HEK293T (cell line): ENCODE measurements at places on chromosomes 13 and 19.

DNA sequence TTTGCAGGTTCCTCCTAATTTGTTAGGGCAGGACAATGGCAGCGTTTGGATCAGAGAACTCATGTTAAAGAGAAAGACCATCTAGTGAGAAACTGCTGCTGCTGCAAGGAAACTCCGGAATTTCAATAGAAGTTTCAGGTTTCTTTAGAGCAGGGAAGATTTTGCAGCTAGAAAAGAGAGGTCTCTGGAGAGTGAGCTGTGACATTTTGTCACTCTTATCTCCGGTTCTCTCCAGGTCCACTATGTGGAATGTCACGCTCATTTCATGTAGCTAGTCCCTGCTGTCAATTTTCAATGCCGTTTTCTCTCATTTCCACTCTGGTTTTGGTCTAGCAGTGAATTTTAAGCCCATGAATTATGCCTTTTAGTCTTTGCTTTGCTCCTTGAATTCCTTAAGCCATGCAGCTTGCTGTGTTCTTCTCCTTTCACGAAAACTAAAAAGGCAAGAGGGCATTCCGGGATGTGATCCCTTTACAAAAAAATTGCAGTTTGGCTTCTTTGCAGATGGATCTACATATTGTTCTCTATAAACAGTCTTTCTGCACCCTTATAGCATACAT is 46.7 kb upstream of the POSTN start:
- DNase-seq: no peak

- no peak for DNase-seq
Observed at GRCh38 chr19:50818859-50819472, 4.6 kb downstream of the KLK1 start.

- DNase-seq: no peak
Observed at GRCh38 chr13:44303681-44304432, 69.8 kb upstream of the SERP2 start.

DNA sequence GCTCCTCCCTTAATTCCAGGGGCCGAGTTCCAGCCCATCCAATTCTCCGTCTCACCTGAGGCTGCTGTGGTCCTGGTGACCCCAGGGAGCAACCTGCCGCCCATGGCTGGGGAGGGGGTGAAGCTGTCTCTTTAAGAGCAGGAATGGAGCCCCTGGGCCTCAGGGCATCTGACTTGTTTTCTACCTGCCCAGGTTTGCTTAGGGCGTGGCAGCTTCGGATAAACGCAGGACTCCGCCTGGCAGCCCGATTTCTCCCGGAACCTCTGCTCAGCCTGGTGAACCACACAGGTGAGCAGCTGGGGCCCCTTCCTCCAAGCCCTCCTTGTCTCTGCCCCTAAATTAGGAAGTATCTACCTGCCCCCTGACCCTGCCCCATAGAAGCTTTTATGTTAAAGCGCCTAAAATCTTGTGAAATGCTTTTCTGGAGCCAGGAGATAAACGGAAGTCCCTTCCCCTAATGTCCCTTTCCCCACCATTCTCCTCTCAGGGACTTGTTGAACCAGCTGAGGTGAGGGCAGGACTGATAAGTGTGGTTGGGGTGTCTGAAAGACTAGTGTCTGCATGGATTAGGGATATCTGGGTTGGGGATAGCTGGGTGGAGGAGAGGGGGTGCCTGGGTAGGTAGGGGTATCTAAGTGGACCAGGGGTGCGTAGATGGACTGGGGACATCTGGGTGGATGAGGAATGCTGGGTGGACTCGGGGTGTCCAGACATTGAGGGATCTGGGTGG is 614 bp downstream of the FXYD3 start:
- DNase-seq: no peak

DNA sequence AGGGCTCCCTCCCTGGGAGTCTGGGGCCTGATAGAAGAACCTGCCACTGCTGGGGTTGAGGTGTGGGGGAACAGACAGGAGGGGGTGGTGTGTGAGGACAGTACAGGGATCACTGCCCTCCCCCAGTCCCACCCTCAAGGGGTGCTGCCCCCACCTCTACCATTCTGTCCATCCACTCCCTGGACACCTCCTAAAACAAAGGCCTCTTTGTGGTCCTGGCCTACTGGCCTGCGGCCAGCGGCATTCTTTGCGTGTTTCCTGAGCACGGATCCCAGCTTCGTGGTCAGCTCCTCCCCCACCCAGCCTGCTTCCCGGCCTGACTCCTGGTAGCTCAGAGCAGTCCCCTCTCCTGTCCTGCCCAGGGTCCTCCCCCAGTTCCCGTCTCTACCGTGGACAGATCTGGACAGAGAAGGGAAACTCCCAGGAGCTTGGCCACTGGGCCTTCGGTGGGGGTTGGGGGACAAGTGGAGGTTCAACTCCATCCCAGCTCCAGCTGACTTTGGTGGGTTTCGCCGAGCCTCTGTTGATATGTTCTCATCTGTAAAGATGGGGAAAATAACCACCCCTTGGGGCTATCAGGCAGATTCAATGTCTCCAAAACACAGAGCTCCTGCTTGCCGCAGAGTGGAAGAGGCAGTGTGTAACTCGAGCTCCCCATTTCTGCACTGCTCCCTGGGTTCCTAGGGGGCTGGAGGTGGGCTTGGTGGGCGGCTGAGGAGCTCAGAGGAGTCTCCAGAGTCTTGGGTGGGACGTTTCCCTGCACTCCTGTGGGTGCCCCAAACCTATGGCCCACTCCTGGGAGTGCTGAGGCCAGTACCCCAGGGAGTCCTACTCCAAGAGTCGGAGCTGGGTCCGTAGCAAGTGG is 48.7 kb downstream of the LYL1 start:
- no peak for DNase-seq

- no peak for DNase-seq
Observed at GRCh38 chr13:66087269-66087710, 1142.8 kb downstream of the PCDH9 start.

DNA sequence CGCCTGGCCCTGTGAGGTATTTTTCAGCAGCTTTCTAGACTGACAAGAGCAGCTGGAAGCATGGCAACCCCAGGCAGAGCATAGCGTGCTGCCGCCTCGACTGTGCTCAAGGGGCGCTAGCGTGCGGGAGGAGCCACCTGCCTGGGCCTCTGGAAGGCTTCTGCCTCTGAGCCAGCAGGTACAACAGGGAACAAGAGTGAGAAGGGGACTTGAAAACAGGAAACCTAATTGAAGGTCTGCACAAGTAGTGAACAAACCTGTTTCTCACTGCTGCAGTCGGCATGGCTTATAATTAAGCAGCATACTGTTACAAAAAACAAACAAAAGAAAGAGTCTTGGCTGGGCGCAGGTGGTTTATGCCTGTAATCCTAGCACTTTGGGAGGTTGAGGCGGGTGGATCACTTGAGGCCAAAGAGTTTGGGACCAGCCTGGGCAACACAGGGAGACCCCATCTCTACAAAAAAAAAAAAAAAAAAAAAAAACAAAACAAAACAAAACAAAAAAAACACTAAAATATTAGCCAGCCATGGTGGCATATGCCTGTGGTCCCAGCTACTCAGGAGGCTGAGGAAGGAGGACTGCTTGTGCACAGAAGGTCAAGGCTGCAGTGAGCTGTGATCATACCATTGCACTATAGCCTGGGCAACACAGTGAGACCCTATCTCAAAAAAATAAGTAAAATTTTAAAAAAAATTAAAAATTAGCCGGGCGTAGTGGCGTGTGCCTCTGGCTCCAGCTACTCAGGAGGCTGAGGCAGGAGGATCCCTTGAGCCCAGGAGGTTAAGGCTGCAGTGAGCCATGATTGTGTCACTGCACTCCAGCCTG is 12.6 kb upstream of the GARRE1 start:
- peak; percentile 66 for DNase-seq

DNA sequence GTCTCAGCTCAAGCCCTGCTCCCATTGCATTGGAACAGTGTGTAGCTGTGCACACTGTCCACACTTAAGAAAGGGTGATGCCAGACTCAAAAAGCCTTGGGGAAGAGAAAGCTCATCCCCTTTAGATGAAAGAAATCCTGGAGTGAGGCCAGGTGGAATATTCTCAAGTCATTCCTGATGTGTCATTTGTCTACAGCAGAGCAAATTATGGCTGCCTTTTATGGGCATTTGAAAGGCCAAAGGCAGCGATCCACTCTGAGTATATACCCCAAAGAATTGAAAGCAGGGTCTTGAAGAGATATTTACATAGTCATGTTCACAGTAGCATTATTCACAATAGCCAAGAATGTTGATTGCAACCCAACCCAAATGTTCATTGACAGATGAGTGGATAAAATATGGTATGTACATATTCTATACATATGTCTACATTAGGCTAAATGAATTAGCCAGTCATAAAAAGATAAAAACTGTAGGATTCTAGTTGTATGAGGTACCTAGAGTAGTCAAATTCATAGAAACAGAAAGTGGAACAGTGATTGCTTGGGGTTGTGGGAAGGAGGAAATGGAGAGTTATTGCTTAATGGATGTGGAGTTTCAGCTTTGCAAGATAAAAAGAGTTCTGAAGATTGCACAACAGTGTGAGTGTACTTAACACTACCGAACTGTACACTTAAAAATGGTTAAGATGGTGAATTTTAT is 214.9 kb downstream of the KCNRG start:
- DNase-seq: no peak

DNA sequence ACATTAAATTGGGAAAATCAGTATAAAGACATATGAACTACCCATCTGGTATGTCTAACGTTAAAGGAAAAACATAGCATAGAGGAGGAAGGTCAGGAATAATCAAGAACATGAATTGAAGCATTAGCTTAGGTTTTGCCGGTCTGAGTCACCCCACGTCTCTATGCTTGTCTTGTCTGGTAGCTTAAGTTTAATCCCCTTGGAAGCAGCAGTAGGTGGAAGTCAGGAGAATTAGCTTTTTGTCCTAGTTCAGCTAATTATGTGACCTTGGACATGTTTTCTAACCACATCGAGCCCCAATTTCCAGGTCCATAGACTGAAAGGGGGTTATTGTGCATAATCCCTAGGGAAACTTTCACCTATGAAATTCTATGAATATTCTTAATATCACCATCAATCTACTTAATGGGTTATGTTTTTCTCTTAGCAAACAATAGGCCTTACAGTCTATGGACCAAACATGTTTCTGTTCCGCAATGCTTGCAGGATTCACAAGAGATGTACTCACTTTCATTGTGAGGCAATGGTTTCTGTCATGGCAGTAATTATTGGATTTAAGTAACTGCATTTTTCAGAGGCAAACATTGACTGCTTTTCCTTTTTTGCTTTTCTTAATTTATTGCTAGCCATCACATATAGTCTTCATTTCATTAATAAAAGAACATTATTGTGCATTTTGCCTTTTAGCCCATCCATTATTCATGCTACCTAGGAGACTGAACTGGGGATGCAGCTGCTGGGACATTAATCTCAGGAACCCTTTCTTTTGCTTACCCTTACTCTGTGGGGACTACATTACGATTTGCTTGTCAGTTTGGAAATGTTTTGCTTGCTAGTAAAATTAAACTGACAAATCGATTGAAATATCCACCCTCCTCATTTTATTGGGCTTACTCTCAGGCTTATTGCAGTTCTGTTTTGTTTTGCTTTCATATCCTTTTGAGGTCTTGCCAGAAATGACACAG is 304.8 kb upstream of the MAB21L1 start:
- DNase-seq: no peak

GRCh38 chr13:113907635-113908617 is 44.0 kb upstream of the GAS6 start:
- DNase-seq: no peak
